Aorta (tissue), 5 donors: ENCODE measurements at places on chromosomes 4 and X. TPM values are rescaled to one million over a fixed set of nuclear protein-coding genes. Genes with fewer than 3 reads are reported as not detected.

Gene C4orf54
- total RNA-seq: 1.3 TPM

Gene ADGRG2
- total RNA-seq: 4.3 TPM

Gene UGT2A1
- total RNA-seq: not detected

Gene HTN1
- total RNA-seq: not detected

Gene VEGFC
- total RNA-seq: 20.2 TPM

Gene CCDC149
- total RNA-seq: 43.4 TPM

Gene ANXA5
- total RNA-seq: 335 TPM

Gene TKTL1
- total RNA-seq: 0.24 TPM

Gene CCDC160
- total RNA-seq: not detected

Gene AFAP1
- total RNA-seq: 40.5 TPM

Gene CLOCK
- 32.4 TPM for total RNA-seq

Gene CT45A5
- not detected for total RNA-seq

Gene PRRG3
- total RNA-seq: 0.49 TPM

Gene CSAG1
- not detected for total RNA-seq

Gene IL3RA
- 6.3 TPM for total RNA-seq

Gene BST1
- 13.7 TPM for total RNA-seq

Gene FAM53A
- 1.9 TPM for total RNA-seq

Gene ERAS
- total RNA-seq: not detected

Gene NDST3
- not detected for total RNA-seq

Gene AWAT1
- total RNA-seq: not detected

Gene NEIL3
- total RNA-seq: 0.99 TPM

Gene TBX22
- total RNA-seq: not detected

Gene FREM3
- total RNA-seq: 0.36 TPM

Gene PDE6B
- 1.9 TPM for total RNA-seq

Gene SYTL4
- total RNA-seq: 14.4 TPM

Gene ARHGEF9
- 142 TPM for total RNA-seq

Gene FANCB
- total RNA-seq: 1.7 TPM
